ENCODE measurements at places on chromosomes 11 and 22.

DNA sequence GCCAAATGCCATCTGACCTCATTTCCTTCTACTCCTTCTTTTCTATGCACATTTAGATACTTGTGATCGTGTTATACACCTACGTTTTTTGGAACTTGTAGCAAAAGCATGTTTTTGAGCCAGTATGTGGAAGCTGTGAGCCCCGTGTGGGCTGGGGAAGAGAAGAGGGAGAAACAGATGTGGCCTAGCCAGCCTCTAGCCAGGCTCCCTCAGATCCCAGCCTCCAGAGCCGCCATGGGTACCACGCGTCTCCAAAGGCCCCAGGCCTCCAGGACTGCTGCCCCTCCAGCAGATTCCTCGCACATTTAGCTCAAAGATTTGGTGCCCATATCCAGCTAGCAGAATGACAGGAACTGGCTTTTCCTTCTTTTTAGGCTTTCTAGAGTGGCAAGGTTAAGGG, 17.0 kb upstream of the TLCD5 start:
- DNase-seq, result no peak

- DNase-seq, result no peak
Observed at GRCh38 chr11:72004515-72005346, 6.0 kb downstream of the IL18BP start.

DNA sequence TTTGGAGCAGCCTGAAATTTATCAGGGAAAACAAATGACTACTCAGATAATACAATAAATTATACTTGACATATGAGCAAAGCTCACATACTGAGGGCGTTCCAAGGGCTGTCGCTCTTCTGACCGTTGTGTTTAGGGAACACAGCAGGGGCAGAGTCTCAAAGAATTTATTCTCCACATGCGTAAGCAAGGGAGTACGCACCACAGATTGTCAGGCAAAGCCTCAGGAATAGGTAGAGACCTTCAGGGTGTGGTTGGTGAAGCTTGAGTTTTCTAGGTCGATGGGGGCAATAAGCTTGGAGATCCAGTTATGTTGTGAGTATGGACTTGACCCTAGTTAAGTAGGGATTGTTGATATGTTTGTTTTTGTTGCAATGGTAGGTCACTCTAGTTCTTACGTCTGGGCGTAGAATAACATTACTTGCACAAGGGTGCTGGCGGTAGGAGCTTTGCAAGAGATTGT, 830 bp downstream of the ACAT1 start:
- DNase-seq, result peak; percentile 25

- DNase-seq, result no peak
Observed at GRCh38 chr11:70204466-70204799, 1.3 kb downstream of the FADD start.

DNA sequence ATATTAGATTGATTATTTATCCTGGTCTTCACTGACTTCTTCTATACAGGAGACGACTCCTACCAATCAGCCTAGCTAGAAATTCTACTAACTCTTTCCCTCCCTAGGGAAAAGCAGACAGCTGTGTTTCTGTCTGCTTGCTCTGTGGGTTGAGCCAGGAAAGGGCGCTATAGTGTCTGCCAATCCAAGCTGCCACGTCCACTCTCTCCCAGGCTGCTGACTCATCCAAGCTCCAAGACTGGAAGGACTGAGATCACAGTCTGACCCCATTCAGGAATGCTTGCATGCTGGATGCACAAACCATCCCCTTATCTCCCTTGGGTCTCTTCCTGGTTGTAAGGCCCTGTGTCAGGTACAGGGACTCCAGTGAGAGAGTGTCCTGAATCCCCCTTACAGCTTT, 955.6 kb downstream of the OPCML start:
- peak; percentile 94 for DNase-seq

DNA sequence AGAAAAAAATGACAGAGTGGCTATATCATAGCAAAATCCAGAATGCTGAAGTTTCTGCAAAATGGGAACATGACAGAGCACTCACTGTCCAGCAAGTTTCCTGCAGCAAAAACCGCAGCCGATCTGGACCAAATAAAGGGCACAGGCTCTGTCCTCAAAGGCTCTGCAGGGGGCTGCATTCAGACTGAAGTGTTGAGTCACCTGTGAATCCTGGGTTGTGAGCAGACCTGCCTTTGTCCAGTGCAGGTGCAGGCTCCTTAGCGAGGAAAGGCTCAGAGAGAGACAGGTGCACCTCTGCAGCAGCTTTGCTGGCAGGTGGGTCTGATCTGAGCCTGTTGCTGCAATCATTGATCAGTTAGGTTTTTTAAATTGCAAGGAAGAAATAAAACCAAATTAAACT, 29.3 kb upstream of the NFAM1 start:
- no peak for DNase-seq

DNA sequence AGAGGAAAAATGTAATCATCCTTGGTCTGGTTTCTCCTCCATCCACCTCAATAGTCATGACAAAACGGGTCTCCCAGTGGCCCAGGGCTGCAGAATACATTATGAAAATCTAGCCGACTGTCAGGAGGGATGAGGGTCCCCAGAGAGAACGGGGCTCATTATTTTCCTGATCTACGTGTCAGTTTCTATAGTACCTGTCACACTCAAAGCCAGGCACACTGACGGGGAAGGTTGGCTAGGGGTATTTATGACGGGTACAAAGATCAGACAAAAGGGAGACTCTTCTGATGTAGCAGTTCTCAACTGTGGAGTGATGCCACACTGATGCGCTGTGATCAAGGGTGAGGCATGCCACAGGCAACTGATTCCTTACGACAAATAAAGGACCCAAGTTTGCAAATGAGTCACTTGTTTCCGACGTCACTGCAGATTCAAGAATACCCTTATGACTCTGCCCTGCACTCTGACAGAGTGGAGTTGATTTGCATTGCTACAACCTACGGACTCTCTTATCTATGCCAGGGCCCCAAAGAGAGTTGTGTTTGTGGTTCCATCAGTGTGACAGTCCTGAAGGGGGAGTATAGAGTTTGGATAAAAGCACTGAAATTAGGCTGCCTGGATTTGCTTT, 188.2 kb upstream of the TBCEL start:
- DNase-seq, result no peak

- peak; percentile 0 for DNase-seq
Observed at GRCh38 chr11:93330446-93330984, at the start of gene DEUP1. Gene DEUP1 (plus strand): TSS chr11:93330742. CDS start chr11:93332260, 1,518 bp downstream.

DNA sequence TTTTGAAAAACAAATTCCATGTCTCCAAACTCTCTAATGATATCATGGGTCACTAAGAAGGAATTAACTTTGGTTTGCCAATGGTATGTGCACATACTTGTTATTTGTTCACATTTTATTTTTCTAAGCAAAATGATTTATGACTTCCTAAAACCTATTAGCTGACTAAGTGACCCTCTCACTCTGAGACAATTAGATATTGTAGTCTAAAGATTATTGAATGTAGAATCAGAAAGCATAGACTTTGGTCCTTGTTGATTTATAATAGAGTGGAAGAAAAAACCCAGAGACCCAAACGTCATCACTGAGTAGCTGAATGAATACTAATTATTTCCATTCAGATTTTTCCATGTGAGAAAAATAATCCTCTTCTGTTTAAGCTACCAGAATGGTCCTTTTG, 243.5 kb upstream of the ANO3 start:
- peak; percentile 68 for DNase-seq

DNA sequence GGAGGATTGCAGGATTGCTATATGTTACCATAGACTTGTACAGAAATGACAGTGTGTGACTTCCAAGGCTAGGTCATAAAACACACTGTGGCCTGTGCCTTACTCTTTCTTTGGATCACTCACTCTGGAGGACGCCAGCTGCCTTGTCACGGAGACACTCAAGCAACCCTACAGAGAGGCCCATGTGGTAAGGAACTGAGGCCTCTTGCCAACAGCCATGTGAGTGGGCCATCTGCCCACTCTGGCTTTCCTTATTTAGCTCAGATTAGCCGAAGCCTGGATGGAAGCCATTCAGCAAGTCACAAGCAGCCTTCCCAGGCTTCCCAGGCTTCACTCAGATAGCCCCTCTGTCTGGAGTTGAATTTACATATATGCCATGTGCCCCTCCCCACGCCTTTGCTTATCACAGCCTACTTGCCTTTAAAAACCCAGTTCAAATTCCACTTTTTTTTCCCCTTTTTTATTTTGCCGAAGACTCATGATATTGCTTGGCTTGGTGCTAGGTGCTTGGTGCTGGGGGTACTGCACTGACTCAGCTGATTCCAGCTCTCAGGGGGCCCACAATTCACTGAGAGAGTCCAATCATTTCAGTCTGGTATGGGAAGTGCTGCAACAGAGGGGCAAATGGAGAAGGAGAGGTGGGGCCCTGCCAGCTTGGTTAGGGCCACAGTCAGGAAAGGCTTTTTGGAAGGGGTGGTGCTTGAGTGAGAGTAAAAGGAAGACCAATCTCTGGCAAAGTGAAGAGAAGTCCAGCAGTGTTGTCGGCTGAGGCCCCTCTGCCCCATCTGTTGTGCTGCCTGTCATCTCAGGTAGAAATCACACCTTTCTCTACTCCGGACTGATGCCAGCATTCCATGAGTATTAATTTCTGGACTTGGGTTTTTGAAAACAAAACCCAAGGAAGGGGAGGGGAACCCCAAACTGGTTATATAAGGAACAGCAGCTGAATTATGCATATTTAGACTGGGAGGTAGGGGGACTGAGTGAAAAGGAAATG, 14.5 kb upstream of the P4HA3 start:
- DNase-seq, result peak; percentile 97

DNA sequence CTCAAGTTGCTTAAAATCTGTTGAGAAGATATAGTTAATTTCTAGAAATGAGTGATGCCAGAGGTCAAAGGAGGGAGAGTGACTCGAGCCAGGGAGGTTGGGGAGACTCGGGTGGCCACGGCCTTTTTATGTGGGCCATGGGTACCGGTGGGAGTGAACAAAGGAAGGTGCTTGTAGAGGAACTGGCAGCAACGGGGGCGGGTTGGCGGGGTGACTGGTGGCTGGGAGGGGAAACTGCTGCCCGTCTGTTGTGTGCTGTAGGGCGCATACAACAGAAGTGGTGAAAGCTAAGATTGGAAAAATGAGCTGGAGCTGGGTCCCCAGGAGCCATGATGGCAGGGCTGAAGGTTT, 5.4 kb downstream of the DAGLA start:
- DNase-seq, result no peak

- DNase-seq, result no peak
Observed at GRCh38 chr22:36928786-36929535, 15.5 kb downstream of the CSF2RB start.

GRCh38 chr11:35118906-35119305, 20.1 kb upstream of the CD44 start:
- no peak for DNase-seq

GRCh38 chr11:86119906-86120305, 51.0 kb upstream of the PICALM start:
- no peak for DNase-seq

DNA sequence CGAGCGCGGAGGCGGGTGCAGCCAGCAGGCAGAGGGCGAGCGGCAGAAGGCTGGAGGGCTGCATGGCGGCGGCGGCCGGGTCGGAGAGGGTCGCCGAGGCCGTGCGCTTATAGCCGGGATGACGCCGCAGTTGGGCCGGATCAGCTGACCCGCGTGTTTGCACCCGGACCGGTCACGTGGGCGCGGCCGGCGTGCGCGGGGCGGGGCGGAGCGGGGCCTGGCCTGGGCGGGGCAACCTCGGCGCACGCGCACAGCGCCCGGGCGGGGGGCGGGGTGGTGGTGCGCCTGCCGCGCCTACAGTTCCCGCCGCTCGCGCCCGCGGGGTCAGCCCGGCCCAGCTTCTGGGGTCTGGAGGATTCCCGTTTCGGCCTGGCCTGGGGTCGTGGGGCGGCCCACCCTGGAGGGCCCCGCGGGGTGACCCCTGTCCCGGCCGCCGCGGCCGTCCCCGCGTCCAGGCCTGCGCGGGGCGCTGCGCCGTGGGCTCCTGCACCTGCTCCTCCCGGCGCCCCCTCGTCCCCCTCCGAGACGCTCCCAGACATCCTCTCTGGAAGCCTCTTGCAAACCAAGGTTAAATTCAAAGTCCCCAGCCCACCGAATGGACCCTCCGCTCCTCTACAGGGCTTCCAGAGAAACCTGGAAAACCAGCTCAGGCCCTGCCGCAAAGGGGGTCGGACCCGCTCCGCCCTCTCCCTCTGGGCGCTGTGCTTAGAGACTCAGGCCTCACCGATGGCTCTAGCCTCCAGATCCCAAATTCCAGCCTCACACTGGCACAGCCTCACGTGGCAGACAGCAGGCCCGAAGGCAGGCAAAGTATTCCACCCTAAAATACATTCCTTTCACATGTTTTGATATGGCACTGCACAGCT, at the start of gene CTSD:
TSS of gene CTSD (minus strand) at position 132 of the 866 bp plus-strand sequence. CDS start at position 64, 68 bp downstream.
- DNase-seq, result peak; percentile 69

GRCh38 chr11:76236092-76236999, 30.0 kb upstream of the WNT11 start:
- DNase-seq, result peak; percentile 54

DNA sequence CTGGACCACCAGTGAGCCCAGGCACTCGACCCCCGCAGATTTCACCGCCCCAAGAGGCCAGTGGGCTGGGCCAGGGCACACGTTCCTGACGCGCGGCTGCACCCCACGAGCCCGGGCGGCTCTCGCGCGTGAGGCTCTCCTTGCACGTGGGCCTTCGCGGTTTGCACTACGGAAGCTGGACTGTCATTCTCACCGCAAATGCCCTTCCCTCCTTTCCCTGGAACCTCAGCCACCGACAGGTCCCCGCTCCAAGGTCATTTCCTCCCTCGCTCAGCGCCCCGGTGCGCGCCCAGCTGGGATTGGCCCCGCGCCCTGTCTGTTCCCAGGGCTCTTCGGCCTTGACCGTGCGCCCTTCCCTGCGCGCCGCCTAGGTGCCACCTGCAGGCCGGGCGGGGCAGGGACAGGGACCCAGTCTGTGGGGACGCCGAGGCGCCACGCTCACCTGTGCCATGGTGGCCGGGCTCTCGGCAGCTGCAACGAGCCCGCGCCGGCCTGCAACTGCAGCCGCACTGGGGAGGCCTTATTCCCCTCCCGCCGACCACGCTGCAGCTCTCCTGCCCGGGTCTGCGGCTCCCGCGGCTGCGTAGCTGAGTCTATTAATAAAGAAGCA, 2.1 kb upstream of the CPT1A start:
- no peak for DNase-seq

- DNase-seq, result peak; percentile 82
Observed at GRCh38 chr11:69351460-69351859, 57.5 kb downstream of the MYEOV start.

- DNase-seq, result no peak
Observed at GRCh38 chr22:38138961-38139360, 28.5 kb upstream of the BAIAP2L2 start.

DNA sequence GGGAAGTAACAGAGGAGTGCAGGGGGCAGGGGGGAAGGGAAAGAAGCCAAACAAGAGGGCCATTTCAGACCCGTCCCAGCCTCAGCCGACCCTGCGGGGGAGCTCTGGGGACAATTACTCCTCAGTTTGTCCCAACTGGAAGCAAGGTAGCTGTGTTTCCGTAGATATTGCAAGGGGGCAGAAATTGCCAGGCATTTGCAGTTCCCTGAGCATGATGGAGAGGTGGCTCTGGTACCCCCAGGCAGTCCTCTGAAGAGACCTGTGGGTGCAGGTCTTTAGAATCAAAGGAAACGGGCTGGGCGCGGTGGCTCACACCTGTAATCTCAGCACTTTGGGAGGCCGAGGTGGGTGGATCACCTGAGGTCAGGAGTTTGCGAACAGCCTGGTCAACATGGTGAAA, 13.8 kb upstream of the JAM3 start:
- DNase-seq, result no peak

GRCh38 chr22:48942698-48943566, 884.7 kb downstream of the BRD1 start:
- no peak for DNase-seq

Data from AG10803 (cell line).